Right lobe of liver (tissue), 6 donors: ENCODE measurements at places on chromosomes 1 and 21. TPM values are rescaled to one million over a fixed set of nuclear protein-coding genes. Genes with fewer than 3 reads are reported as not detected.

Gene VTCN1
- 0.39 TPM for total RNA-seq

GRCh38 chr1:19825298-19825697 lies 10.2 kb upstream of the RNF186 start:
- DNase-seq, result peak; percentile 65

DNA sequence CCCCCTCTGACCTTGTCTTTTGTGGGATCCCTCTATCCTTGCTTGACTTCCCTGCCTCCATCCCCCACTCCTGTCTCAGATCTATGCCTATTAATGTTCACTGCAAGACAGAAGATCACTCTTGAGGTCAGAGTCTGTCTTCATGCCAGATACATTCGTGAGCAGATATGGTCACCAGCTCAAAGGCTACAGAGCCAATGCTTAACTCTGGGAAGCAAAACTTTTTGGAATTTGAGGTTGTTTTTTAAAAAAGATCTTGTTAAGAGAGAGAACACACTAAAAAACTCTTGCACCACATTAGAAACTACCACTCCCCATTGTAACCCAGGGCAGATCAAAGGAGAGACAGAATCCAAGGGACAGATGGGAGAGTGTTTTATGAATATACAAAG lies 17.1 kb upstream of the A3GALT2 start:
- no peak for DNase-seq

- no peak for DNase-seq
Measured at GRCh38 chr1:209457401-209458125, 126.0 kb upstream of the CAMK1G start.

DNA sequence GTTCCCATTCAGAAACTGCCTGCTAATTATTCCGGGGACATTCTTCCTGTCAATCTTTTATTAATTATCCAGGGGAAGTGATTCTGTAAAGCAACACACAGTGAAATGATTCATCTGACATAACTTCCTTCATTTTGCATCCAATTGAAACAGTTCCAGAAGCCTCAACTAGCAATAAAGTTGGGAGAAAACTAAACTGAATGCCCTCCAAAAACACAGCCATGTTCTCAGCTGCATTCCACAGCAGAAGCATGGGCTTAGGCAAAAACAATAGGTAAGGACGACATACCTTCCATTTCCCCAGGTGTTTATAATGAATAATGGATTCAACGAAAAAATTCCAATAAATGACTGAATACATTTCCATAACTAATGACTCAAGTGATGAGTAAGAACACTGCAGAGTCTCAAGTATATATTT lies 36.9 kb upstream of the TARBP1 start:
- DNase-seq, result no peak

- peak; percentile 78 for DNase-seq
Measured at GRCh38 chr1:202625416-202626360, 84.6 kb downstream of the SYT2 start.

DNA sequence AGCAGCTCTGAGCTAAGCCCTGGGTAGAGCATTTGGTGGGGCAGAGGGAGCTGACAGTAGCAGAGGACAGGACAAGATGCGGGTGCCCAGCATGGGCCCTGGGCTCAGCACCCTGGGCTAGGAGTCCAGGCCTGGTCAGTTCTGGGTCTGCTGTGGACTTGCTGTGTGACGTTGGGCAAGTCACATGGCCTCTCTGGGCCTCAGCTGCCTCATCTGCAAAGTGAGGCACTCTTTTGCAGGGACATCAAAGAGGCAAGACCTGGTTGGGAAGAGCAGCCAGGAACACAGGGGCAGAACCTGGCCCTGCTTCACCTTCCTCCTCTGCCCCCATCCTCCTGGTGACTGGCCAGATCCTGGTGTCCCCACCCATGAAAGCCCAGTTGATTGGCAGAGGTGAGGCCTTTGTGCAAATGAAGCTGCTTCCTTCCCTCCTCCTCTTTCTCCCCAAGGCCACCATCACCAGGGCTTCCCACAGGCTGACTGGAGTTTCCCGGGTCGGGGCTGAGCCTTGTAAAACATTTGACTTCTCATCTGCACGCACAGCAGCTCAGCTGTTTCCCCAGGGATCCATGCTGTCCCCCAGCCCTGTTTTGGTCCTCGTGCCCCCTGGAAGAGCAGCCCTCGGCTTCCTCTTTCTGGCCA lies 350.5 kb downstream of the MATN1 start:
- DNase-seq, result no peak
